ENCODE measurements at places on chromosomes 6 and 20. TPM values are rescaled to one million over a fixed set of nuclear protein-coding genes. Genes with fewer than 3 reads are reported as not detected.

RHAG gene
- 0.60 TPM for total RNA-seq

TMC2 gene
- not detected for total RNA-seq

WFDC12 gene
- not detected for total RNA-seq

EPB41L1 gene
- 38.1 TPM for total RNA-seq

FOXS1 gene
- not detected for total RNA-seq

WFDC2 gene
- total RNA-seq, result 76.4 TPM

PRDM1 gene
- 0.78 TPM for total RNA-seq

RBPJL gene
- 0.85 TPM for total RNA-seq

CLPSL1 gene
- total RNA-seq, result 0.55 TPM

LHFPL5 gene
- total RNA-seq, result not detected

SCUBE3 gene
- total RNA-seq, result 1.6 TPM

PNPLA1 gene
- not detected for total RNA-seq

RAB44 gene
- total RNA-seq, result 0.11 TPM

MTFR2 gene
- total RNA-seq, result 8.5 TPM

CST4 gene
- not detected for total RNA-seq

F13A1 gene
- total RNA-seq, result 1.3 TPM

BNIP5 gene
- not detected for total RNA-seq

CST1 gene
- total RNA-seq, result 4.5 TPM

GSTA2 gene
- total RNA-seq, result 0.14 TPM

KCNK17 gene
- 2.7 TPM for total RNA-seq

FRK gene
- total RNA-seq, result 0.18 TPM

DNAH8 gene
- not detected for total RNA-seq

GHRH gene
- total RNA-seq, result not detected

EYS gene
- 0.18 TPM for total RNA-seq

KHDC1L gene
- total RNA-seq, result not detected

C6orf15 gene
- total RNA-seq, result not detected

MAK gene
- 0.21 TPM for total RNA-seq

BEND6 gene
- total RNA-seq, result 1.5 TPM

SEL1L2 gene
- 0.37 TPM for total RNA-seq

DLK2 gene
- total RNA-seq, result 0.18 TPM

LTB gene
- total RNA-seq, result 1.0 TPM

TSBP1 gene
- not detected for total RNA-seq

APOM gene
- total RNA-seq, result 4.3 TPM
